ENCODE measurements at places on chromosomes 6 and 20.

DNA sequence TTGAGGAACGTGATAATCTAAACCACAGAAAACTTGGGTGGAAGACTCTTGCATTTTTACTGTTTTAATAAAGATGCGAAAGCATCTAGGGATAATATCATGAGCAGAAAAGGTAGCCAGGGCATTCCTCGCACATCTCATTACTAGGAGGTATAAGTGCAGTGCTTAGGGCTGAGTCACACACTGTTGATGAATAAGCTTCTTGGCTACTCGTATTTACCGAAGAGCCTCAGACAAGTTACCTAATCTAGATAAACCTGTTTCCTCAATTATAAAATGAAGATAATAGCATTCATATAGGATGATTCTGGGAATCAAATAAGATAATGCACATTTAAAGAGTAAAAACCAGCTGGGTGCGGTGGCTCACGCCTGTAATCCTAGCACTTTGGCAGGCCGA is 780 bp upstream of the KIAA0319 start:
- no peak for DNase-seq

- DNase-seq, result no peak
Measured at GRCh38 chr6:106255306-106255705, 70.3 kb downstream of the ATG5 start.

DNA sequence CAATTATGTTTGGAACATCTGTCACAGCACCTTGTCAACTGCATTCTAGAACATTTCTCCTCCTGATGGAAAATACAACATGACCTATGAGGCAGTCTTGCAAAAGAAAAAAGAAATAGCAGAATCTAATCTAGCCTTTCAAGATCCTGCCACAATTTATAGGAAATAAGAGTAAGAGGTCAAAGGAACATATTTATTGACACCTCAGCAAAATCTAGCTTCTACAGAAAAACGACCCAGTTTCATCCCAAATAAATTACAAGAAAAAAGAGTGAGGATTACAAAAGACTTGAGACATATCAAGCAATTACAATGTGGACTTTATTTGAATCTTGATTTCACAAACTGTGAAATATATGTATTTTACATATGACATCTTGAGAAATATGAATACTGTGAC is 4.2 kb downstream of the FBXO9 start:
- no peak for DNase-seq

DNA sequence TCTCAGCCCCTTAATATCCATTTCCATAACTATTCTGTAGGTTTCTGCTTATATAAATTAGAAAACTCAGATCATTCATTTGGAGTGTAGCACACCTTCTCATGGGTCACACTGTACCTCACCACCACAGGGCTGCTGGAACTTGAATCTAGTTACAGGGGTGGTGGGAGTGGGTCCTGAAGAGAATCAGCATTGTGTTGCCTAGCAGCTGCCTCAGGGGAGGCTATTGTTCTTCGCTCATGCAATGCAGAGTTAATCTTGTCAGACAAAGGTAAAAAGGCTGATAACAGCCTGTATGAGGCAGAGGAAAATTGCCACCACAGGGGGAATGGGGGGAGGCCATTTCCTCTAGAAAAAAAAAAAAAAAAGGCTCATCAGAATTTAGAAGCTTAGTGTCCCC is 496.0 kb upstream of the ADGRB3 start:
- DNase-seq, result no peak
